ENCODE measurements at places on chromosomes 3 and 15.

DNA sequence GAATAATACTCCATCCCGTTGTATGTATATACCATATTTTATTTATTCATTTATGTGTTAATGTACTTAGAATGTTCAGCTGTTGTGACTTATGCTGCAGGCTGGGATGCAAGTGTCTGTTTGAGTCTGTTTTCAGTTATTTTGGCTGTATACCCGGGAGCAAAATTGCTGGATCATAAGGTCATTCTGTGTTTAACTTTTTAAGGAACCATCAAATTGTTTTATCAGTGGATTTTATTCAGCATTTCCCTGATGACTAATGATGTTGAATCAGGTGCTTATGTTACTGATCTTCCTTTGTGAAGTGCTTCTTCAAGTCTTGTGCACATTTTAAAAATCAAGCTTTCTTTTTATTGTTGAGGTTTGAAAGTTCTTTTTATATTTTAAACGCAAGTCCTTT, 118.1 kb downstream of the SLC25A26 start:
- no peak for DNase-seq

DNA sequence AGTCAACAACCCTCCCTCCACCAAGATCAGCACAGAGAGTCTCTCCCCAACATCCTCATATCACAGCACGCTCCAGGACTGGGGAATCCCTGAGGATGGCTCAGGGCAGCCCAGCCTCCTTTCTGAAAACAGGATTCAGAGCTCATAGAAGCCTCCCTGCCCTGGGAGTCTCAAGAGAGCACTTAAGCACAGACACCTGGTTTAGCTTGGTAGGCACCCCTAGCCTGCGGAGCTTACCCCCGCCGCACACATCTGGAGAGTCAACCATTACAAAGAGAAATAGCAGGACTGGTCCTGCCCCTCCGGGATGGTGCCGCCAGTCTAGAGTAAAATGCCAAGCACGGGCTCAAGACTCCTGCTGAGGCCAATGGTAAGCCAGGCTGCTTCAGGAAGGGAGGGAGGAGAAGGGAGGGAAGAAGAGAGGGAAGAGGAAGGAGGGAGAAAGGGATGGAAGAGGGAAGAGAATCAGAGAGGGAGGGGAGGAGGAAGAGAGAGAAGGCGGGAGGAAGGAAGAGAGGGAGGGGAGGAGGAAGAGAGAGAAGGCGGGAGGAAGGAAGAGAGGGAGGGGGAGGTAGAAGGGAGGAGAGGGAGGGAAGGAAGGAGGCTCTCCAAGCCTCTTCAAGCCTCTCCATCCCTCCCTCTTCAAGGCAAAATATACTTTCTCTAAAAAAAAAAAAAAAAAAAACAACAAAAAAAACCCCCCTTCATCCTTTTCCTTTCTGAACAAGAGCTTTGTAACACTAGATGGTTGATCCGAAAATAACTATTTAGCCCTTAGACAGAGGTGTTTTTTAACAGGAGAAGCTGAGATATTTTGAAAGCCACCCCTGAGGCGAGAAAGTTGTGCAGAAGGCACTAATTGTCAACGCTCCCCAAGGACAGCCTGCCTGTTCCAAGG, 278.6 kb upstream of the TLE3 start:
- peak; percentile 56 for DNase-seq

DNA sequence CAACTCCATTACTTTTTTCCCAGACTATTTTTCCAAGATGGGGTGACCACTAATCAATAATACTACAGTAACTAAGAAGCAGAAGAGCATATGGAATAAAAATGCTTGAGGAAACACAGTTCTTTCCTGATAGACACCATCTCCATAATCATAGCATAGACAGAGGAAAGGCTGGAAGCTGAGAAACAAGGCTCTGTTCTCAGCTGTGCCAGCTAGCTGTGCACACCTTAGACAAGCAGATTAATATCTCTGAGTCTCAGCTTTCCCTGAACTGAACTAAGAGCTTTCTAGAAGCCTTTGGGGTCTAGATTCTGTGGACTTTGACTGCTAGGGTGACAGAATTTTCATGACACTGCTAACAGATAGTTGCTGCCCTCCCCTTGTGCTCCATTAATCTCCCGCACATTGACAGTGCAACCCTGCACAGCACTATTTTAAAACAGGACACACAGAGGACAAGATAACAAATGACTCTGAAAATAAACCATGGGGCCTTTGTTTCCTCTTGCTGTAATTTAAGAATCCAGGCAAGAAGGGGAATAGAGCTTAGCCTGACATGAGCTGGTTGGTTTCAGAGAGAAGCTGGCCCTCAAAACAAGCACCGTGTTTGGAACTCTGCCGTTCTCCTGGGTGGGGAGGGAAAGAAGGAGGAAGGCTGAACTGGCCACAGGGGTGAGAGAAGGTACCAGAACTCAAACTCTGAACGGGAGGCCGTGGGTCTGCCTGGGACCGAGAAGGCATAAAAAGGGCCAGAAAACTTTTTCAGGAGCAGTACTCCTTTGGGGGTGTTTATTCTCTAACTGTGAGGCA, 67.4 kb downstream of the ATP13A5 start:
- DNase-seq: no peak

- DNase-seq: no peak
These were observed 38.9 kb downstream of the CCDC54 start for GRCh38 chr3:107416138-107416537.

DNA sequence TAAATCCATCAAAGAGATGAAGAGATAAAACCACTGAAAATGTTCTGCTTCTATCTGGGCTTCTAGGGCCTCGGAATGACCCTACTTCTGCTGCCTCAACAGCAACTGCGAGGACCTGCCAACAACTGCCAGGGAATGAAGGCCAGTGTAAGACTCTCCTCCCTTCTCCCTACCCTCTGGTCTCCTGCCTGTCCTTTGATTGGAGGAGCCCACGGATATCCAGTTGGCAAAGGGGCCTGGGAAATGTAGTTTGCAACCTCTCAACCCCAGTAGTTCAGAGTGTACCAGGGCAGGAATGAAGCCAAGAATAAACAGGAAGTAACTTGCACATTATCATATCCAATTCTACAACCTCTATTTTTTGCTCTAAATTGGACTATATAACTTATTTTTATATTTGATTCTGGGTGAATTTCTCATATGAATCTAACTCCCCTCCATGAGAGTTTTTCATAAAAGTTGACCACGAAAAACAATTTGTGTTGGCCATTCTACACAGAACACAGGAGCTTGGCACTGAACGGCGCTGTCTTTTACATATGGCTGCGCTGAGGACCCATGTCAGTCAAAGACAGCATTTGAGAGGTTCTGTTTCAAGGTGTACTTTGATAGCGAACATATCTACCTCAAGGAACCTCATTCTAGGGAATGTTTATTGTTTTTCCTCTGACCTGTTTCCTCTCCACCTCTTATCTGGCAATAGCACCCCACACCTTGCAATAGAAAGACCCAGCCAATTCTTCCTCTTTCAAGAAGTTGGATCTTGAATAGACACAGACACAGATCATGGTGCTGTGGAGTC, 91.1 kb upstream of the RNF7 start:
- DNase-seq: no peak

Data from type B pancreatic cell (in vitro differentiated cells).